SJSA1 (cell line): ENCODE measurements at places on chromosomes 16 and 17. TPM values are rescaled to one million over a fixed set of nuclear protein-coding genes. Genes with fewer than 3 reads are reported as not detected.
A peak's percentile ranks its signal among the peaks of the same experiment; 100 is the strongest.

DNA sequence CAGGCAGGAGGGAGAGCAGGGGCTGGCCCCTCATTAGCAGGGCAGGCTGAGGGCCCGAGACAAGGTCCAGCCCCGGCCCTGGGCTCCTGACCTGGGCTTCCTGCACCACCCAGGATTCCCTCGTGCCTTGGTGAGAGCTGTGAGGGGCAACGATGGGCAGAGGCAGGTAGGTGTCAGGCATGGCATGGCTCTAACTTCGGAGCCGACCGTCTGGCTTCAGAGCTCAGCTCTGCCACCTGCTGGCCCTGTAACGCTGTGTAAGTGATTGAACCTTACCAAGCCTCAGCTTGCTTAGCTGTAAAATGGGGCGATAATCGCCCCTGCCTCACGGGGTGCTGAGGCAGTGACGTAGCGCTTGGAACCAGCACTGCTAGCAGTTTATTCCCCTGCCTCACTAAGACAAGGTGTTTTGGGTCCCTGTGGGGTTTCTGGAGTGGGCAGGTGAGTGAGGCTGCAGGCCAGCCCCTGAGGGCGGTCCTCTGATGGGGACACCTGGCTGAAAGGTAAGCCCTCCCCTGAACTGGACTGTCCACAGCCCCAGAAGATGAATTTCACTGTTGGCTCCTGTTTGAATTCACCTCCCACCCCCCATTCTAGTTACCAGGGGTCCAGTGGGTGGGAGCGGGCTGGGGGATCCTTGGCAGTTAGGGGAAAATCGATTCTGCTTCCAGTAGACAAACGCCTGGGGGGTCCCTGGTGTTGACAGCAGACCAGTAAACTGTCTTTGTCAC, 184.8 kb upstream of the GSE1 start:
- DNase-seq: peak; percentile 31
- no peaks in the 10 kb centered on the region for H3K27me3 ChIP-seq
- H3K36me3 ChIP-seq: no peaks in the 10 kb centered on the region
- no peak overlapping the region for H3K27ac ChIP-seq
- no peaks in the 10 kb centered on the region for H3K4me1 ChIP-seq

The MYO18A gene
- total RNA-seq: 13.4 and 43.5 TPM in 2 replicates

DNA sequence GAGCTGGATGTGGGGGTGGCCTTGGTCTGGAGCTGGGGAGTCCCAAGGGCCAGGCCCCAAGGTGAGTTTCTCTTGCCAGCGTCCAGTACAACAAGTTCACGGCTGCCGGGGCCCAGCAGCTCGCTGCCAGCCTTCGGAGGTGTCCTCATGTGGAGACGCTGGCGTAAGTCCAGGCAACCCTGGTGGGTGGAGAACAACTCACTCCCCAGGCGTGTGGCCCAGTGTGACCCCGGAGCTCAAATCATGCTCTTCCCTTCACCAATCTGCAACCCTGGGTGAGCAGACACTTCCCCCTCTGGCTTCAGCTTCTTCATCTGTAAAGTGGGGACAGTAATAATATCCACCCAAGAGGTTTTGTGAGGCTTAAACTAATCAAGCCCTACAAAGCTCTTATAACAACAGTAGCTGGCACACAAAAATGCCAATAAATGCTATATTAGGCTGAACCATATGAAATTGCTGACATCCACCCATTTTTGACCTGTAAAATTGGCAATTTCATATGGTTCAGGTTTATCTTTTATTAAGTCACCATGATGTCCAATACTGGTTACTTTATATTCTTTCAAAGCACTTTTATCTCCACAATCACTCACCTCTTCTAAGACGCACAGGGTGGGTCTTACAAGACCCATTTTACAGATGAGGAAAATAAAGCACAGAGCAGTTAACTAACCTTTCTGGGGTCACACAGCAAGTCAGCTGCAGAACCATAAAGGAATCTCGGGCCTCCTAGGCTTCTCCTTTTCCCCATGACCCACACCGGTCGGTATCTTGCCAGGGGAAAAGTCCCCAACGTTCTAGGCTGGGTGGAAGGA, 19.7 kb downstream of the DEXI start:
- peaks cover 11% of the 10 kb centered on the region for H3K36me3 ChIP-seq
- no peak overlapping the region for H3K4me3 ChIP-seq
- H3K4me1 ChIP-seq: no peaks in the 10 kb centered on the region
- DNase-seq: no peak
- H3K27me3 ChIP-seq: no peaks in the 10 kb centered on the region

GRCh38 chr16:81006211-81006812, 373 bp downstream of the CMC2 start:
- peak overlapping the region; percentile 99 for H3K27ac ChIP-seq
- H3K4me1 ChIP-seq: peaks cover 28% of the 10 kb centered on the region
- no peak for DNase-seq
- peak overlapping the region; percentile 95 for H3K4me3 ChIP-seq

GRCh38 chr17:32588982-32589381, 102.2 kb downstream of the CDK5R1 start:
- H3K27me3 ChIP-seq: no peaks in the 10 kb centered on the region
- H3K36me3 ChIP-seq: no peaks in the 10 kb centered on the region
- no peak overlapping the region for H3K27ac ChIP-seq
- H3K4me1 ChIP-seq: no peaks in the 10 kb centered on the region
- no peak for DNase-seq
- no peak overlapping the region for H3K4me3 ChIP-seq
